Stimulated activated CD4-positive, alpha-beta T cell treated with anti-CD3 and anti-CD28 coated beads, Interleukin-12 subunit alpha, Interleukin-12 subunit beta, amount 100 ng/mL, for 48 hours (primary cell): ENCODE measurements at places on chromosomes 16 and 17.

- DNase-seq, result no peak
Measured at GRCh38 chr16:10600782-10601443, 20.5 kb upstream of the EMP2 start.

GRCh38 chr16:53876811-53877210 lies 172.9 kb downstream of the FTO start:
- no peak for DNase-seq

GRCh38 chr16:11685844-11686618 lies 17.8 kb downstream of the SNN start:
- no peak for DNase-seq

DNA sequence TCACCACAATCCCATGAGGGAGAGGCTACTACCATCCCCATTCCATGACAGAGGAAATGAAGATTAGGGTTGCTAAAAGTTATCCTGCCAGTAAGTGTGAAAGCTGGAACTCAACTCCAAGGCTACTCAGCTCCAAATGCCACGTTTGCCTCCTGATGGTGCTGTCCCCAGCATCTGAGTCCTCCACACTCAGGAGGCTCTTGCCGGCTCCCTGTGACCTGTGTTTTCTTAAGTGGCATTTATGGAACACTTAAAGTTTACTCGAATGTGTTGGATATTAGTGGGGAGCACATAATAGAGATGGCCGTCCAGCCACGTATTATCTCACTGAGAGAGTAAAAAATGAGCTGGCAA lies 267.9 kb downstream of the CBLN1 start:
- no peak for DNase-seq

- no peak for DNase-seq
Measured at GRCh38 chr16:1548233-1548632, 14.8 kb downstream of the TMEM204 start.

- DNase-seq, result no peak
Measured at GRCh38 chr16:21650521-21650920, 1.9 kb downstream of the IGSF6 start.
